ENCODE measurements at places on chromosomes 13 and 19.

DNA sequence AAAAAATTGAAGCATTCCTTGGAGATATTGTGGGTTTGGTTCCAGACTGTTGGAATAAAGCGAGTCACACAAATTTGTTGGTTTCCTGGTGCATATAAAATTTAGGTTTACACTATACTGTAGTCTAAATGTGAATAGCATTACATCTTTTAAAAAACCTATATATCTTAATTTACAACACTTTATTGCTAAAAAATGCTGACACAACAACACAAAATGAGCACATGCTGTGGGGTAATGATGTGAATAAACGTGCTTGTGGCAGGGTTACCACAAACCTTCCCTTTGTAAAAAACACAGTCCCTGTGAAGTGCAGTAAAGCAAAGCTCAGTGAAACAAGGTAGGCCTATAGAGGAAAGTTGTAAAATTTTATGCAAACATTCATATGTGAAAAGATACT is 27.7 kb downstream of the MPHOSPH8 start:
- DNase-seq = no peak

- no peak for DNase-seq
Observed at GRCh38 chr19:29879655-29879974, 62.4 kb upstream of the URI1 start.

DNA sequence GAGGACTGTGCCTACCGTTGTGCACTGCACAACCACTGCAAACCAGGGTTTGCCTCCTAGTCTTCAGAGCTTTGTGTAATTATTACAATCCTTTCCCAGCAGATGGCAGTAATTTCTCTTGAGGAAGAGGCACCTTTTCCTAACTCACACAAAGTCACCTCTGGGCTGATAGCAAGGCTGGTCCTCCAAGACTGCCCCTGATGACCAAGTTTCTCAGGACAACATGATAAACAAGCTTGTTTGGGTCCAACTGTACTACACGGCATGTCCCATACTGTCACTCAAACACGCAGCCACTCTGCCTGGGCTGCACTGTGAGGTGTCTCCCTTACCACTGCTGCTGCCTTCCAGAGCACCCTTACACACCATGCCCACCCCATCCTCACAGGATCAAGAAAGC is 39.3 kb downstream of the RFXAP start:
- DNase-seq = peak; percentile 10

DNA sequence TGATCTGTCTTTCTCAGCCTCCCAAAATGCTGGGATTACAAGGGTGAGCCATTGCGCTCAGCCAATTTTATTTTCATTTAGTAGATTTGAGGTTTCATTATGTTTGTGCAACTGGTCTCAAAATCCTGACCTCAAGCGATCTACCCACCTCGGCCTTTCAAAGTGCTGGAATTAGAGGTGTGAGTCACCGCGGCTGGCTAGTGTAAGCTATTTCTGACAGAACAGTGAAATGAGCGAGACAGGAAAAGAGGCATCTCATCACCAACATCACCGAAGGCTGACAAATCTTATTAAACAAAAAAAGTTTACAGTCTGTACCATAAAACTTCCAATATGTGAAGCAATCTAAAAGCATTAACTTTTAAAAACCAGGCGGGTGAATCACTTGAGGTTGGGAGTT is 12.2 kb upstream of the ZNF888 start:
- peak; percentile 83 for DNase-seq

- DNase-seq = peak; percentile 18
Observed at GRCh38 chr13:83618966-83619365, 263.3 kb downstream of the SLITRK1 start.

DNA sequence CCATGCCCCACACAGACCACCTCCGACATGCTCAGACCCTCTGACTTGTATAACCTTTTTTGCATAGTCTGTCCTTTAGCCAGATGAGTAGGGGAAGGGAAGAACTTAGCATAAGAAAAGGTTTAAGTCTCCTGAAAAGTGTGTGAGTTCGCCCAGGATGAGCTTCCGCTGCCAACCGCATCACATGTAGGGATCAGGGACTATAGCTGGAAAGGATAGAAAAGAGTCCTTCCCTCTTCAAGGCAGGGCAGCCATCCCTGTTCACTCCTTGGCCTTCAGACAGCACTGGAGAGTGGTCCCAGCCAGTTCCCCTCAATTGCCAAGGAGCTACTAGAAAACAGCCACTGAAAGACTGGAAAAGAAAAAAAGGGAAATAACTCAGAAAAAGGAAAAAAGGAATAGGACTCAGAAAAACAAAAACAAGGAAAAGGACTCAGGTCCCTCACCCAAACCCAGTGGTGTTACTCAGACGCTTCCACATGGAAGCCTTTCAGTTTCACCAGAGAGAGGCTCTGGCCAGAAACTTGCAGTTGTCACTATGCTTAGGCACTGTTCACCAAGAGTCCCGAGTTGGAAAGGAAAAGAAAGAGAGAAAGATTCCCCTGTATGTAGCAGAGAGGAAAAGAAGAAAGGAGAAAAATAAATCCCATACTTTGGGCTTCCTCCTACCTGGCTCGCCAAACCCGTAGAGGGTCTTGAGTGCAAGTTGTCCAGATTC is 5.6 kb upstream of the TM9SF2 start:
- no peak for DNase-seq

- no peak for DNase-seq
Observed at GRCh38 chr19:18287836-18288772, 6.7 kb upstream of the JUND start.

DNA sequence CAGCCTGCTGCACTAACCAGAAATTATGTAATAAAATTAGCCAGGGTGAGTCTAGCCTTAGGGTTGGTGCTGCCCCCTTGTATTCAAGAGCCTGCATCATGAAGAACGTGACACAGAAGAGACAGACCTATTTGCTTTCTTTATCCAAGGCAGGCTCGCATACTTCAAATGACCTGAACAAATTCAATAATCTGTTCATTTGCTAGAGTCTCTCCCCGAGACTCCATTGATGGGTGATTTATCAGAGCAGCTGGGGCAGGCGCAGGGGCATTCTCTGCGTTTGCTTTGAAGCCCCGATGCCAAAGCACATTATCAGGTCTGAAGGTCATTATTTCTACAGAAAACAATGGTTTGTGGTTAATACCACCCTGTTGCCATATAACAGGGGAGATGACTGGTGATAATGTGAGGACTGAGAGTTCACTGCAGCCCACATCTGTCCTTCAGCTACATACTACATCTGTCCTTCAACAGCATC is 520.3 kb downstream of the DIAPH3 start:
- no peak for DNase-seq

Measured in AG09309 (cell line).